DMS 273 treated with DMSO at 0.1 percent for 48 hours (cell line): ENCODE measurements at places on chromosomes 13 and 19.

GRCh38 chr13:79297128-79297527 lies 108.9 kb downstream of the RBM26 start:
- DNase-seq: no peak

DNA sequence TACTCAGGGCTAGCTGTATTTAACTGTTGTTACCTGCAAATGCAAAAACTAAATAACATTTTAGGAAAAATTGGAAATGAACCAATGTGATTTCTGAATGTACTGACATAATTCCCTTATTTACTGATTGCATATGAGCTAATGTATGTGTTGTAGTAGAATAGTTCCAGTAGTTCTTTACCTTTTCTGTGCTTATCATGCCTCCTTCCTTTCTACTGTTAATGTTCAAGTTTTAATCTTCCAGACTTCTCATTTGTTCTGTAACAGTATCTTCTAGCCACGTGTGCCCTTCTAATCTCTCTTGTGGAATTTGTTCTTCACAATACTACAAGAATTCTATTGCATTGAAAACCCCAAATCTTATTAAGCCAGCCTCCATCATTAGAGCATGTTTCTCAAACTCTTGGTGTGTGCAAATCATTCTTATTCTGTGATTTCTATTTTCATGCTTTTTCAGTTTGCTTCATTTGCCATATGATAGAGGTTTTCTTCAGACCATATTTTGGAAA lies 17.7 kb downstream of the LSM14A start:
- DNase-seq: no peak

- no peak for DNase-seq
These were observed 1102.0 kb upstream of the SPRY2 start for GRCh38 chr13:81442904-81443303.

DNA sequence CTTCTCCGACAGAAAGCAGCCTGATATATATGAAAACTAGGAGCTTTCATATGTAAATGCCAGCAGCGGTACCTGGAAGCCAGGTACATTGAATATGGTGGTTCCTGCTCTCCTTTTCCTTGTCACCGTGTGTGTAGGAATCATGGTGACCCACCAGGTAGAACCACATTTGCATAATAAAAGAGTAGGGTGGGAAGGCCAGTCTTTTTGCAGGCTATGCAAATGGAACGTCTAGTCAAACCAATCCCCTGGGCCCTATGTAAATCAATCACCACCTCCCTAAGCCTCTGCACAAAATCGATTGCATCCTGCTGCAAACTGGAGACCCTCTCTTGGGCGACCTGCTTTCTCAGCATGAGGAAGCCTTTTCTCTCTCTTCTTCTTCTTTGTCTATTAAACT lies 22.2 kb upstream of the ZNF181 start:
- DNase-seq: no peak

DNA sequence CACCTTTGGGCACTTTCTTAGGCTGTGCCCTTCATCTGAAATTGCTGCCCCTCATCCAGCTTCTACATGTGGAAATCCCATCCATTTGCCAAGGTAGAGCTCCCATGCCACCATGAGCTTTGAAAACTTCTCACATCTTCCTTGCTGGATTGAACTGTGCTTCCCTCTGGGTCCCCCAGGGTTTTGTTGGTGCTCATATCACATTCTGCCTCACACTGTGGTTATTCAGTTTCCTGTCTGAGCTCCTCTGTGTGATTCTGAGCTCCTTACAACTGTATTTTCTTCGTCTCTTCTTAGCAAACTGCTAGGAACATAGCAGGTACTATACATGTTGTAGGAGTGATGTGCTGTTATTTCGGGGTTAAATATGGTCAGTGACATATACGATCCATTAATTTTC lies 74.9 kb upstream of the KL start:
- no peak for DNase-seq

GRCh38 chr13:52911340-52911739 lies 62.9 kb upstream of the PCDH8 start:
- no peak for DNase-seq

DNA sequence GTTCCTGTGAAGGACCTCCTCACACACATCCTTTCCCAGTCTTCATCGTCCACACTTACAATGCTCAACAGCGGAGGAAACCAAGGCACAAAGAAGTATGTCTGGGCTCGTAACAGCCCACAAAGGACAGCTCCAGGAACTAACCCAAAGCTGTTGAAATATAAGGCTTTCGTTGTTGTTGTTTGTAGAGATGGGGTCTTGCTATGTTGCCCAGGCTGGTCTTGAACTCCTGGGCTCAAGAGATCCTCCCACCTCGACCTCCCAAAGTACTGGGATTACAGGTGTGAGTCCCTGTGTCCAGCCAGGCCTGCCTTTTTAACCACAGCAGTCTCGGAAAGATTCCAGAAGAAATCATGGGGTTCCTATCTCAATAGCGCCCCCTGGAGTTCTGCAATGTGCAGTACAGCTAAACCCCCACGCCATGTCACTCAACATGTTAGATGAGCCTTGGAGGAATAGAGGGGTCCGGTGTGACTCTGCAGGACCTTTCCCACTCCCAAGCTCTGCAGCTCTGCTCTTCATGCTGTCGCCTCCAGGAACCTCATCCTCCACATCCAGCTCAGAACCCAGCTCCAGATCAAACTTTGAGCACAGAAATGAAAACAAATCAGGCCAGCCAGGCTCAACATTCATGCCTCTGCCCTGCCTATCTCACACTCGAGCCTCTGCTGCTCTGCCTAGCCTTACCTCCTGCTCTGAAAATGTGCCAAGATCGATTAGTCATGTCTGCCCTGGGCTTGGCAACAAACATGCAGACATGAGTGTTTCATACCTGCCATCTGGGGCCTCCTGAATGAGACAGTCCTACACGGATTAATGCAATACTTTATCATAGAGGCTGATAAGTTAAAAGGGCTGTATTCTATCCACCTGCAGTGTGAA lies 7.5 kb downstream of the PLA2G4C start:
- DNase-seq: peak; percentile 16

DNA sequence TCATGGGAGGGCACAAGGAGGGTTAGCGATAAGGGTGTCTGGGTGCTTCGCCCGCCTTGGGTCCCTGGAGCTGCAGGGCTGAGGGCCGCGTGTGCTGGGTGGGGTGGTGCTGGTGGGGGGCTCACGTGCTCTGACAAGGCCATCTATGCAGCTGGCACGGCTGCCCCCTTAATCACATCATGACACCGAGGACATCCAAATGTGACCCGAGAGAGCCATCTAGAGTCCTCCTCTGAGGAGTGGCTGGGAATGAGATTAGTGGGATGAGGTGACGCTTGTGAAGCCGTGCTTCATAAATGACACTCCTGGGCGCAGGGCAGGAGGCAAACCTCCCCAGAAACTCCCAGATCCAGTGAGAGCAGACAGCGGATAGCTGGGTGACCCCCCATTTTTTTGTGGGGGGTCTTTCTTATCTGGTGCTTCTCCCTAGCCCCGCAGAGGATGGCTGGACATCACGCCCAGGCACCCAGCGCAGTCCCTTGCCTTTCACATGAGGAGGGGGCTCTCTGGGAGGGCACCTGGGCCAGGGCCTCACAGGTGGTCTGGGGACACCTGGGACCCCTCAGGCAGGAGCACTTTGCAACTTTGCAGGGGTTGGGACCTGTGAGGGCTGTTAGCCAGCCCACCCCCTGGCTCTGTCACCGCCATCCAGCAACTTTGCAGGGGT lies 6.6 kb downstream of the FZR1 start:
- no peak for DNase-seq

DNA sequence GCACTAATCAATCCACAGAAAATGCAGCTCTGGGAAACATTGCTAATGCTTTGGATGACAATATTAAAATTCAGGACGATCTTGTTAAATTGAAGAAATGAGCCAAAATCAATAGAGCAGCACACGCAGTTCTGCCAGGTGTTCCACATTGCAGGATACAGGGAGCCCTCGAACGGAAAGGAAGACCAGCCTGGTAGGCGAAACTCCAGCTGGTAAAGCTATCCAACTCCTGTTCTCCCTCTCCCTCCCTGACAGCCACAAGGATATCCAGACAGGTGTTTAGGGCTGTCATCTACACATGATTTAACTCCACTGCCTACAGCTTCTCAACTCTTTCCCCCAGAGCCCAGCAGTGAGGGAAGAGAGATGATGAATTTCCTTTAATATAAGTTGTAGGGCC lies 67.7 kb downstream of the EPSTI1 start:
- no peak for DNase-seq

DNA sequence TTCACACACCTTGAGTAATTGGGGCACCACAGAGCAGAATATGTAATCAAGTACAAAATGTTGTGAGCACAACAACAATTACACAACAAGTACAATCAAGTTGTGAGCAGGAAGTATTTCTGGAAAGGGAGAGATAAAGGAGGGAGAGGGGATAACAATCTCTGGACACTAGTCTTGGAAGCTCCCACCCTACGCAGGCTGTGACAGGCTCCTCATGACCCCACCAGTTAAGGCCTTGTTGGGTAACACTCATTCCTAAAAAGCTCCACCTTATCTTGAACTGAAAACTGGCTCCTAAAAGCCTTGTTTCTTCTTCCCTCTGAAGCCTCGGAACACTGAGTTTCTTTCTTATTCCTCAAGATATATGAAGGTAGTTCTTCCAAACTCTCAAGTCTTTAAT lies 806.0 kb downstream of the UQCRFS1 start:
- no peak for DNase-seq

DNA sequence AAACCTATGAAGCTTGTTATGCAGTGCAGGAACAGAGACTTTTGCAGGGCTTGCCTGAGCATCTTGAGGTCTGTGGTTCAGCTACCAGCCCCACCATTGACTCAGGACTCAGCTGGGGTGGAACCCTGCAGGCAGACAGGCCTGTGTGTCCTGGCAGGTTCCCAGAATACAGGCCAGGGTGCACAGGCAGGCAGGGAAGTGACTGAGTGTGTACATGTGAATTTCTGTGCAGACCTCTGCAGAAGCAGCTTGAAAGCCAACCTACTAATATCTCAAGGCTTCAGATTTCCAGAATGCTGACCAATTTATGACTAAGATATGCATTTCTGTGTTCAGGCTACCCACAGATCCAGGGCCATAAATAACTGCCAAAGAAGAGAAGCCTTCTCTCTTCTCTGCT lies 254.4 kb downstream of the DLEU7 start:
- no peak for DNase-seq

DNA sequence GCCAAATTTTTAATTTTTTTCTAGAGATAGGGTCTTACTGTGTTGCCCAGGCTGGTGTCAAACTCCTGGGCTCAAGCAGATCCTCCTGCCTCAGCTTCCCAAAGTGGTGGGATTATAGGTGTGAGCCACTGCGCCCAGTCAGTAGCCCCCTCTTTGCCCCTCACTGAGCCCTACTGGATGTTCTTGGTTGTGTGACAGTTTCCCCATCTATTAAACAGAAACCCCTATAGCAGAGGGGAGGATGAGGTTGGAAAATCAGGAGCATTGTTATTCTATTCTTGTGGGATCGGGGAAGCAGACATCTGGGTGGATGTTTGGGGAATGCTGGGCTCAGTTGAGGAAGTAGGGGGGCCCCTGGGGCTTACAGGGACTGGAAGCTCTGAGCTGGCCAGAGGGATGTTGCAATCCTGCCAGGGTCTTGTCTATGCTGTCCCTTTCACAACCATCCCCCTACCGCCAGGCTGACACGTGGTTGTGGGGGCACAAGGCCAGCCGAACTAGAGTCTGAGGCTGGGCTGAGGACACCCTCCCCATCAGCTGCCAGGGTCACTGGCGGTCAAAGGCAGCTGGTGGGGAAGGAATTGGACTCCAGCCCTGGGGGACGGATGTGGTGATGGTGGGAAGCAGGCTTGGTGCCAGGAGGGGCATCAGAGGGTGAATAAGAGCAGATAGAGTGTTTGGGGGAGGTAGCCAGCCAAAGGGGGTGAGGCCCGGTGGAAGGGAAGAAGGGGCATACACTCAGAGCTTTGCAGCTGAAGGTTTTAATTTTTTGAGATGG lies 10.9 kb downstream of the APOC1 start:
- DNase-seq: peak; percentile 53

DNA sequence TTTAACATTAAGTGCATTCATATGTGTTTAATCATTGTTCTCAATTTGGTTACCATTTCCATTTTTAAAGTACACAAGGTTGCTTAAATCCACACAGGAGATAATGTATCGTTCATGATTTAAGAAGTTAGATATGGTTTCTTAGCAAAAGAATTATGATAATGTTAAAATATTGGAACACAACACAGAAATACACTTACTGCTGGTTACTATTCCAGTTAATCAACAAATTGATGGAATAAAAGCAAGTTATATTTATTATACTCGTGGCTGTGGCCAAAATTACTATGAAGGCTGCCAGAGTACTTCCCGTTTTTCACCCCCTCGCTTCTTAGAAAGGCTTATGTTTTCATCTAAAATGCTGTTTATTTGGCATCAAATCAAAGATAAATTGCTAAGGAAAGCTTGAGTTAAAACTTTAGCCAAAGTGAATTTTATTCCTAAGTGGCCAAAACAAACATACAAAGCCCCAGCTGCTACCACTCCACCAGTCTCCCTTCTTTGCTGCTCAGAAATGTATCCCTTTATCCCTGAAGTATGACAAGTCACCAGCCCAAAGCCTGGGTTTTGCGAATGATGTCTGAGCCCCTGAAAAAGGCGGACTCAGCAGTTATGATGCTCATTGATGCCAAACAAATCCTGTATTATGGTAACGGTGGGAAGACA lies 27.7 kb downstream of the LCP1 start:
- DNase-seq: no peak

DNA sequence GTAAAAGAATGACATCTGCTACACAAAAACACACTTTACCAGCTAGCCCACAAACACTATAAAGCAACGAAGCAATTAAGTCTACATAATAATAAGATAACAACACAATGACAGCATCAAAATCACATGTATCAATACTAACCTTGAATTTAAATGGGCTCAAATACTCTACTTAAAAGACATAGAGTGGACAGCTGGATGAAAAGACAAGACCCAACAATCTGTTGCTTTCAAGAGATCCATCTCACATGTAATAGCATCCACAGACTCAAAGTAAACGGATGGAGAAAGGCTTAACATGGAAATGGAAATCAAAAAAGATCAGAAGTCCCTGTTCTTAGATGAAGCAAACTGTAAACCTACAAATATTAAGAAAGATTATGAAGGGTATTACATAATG lies 2175.9 kb downstream of the PCDH9 start:
- DNase-seq: peak; percentile 17

DNA sequence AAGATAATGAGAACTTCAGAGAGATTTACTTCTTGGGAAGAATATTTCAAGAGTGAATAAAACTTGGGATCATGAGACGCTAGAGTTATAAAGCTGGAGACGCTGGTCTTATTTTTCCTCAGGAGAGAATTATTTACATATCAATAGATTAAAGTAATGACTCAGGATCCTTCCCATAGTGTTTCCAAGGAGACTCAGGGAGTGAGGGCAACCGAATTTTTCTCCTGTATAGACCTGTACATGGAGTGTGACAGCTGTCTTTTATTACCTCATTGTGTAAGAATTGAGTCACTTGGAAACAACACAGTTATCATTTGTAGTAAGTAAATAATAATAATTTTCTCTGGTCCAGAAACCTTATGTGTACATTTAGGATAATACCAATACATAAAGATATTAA lies 1905.5 kb downstream of the OLFM4 start:
- no peak for DNase-seq
